Hypothalamus (tissue), 51 donors: ENCODE measurements at places on chromosomes 1 and 21.

GRCh38 chr1:242430956-242431355, 93.5 kb downstream of the PLD5 start:
- no peak for DNase-seq

GRCh38 chr1:115112496-115113375, 23.4 kb upstream of the TSPAN2 start:
- DNase-seq: no peak

GRCh38 chr1:99685516-99686180, 39.7 kb downstream of the PALMD start:
- peak; percentile 7 for DNase-seq

DNA sequence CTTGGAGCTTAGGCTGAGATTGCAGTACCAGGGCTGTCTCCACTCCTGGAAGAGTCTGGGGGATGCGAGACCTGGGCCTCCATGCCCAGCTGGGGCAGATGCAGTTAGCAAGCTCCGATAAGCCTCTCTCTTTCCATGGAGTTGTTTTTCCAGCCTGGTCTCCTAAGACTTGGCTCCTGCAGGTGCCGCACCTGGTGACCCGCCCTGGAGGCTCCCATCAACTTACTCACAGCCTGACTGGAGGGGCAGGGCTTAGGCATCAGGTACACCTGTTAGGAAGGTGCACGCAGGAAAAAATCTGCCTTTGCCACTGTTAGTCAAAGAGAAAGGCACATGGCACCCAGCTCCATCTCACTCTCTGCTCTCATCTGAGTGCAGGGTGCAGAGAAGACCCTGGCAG, 198.1 kb upstream of the TMEM51 start:
- no peak for DNase-seq

GRCh38 chr1:207172885-207173284, 68.9 kb downstream of the C4BPA start:
- no peak for DNase-seq

DNA sequence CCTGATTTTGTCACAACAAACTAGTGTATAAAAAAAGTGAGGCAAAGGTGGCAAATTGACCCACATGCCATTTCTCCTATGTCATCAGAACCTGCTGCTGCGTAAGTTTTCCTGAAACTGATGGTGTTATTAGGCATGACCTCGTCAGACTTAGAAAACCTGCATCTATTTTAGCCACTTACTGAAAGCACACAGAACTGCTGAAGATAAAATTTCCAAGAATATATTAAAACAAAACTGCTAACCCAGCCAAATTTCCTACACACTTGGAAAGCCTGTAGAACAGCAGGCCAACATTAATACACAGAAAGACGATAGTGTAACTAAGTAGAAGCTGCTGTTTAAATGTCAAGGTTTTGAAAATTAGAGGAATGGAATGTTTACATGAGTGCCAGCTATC, 674.5 kb upstream of the CXADR start:
- no peak for DNase-seq

GRCh38 chr1:196774603-196775002, at the start of gene CFHR3:
Gene CFHR3, plus strand, starts transcription at chr1:196774840. Its CDS starts 47 bp downstream, at chr1:196774887.
- DNase-seq: no peak

DNA sequence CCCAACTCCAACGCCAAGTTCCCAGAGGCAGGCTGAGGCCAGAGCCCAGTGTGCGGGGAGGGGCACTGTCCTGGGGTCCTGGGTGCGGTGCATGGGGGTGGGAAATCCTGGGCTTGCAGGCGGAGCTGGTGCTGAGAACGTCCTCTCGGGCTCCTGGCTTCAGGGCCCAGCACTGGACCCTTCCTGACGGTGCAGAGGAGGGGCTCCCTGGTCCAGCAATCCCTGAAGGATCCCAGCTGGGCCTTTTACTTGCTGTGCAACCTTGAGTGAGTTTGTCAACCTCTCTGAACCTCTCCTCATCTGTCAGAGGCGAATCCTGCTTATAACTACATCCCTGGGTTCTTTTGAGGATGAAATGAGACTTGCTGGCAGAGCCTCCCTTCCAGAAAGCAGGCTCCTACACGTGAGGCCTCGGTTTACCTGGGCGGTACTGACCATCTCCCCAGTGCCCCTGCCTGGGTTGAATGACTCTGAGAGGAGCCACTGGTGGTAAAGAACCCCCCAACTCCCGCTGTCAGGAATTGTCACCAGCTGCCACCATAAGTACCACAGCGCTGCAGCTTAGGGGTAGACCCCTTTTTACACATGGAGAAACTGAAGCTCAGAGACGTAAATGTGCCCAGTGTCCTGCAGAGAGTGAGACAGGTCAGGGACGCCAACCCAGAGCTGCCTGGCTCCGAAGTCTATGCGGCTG, 77.3 kb downstream of the DHRS3 start:
- DNase-seq: no peak

GRCh38 chr1:116574581-116575291, 3.9 kb upstream of the CD58 start:
- peak; percentile 4 for DNase-seq

DNA sequence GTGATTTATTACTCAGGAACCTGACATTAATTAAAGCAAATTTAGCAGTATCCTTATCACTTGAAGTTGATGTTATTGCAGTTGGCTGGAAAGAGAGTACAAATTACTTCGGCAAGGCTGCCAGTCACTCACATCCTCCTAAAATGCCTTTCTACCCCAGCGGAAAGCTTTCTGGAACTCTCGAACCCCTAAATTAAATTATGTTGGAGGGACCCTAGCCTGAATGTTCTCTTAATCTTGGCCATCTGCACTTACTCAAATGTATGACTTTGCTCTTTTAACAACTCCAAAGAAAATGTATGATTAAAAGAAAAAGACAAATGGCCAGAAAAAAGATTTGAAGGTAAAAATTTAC, 242.6 kb upstream of the USP25 start:
- no peak for DNase-seq

- DNase-seq: no peak
These were observed 13.9 kb downstream of the PUM1 start for GRCh38 chr1:31051611-31052010.

DNA sequence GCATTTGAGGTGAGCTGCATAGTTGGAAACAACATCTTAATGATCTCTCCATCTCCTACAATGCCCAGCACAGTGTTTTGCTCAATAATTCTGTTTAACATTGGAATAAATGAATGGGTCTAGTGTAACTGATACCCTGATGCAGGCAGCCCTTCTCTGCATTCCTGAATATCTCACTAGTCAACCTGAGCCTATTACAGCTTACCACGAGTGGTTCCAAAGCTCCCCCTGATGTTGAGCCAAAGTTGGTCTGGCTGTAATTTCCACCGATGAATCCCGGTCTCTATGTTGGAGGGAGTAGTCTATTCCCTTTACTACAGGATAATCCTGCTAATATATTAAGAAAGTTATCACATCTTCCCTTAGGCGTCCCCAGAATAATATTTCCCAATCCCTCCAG, 63.8 kb downstream of the ZBTB18 start:
- DNase-seq: no peak

GRCh38 chr1:90273241-90273774, 278.4 kb downstream of the ZNF326 start:
- DNase-seq: no peak

- no peak for DNase-seq
These were observed 47.9 kb upstream of the PLXNA2 start for GRCh38 chr1:208291923-208292711.

- no peak for DNase-seq
These were observed 39.5 kb upstream of the DIPK1A start for GRCh38 chr1:93000751-93001175.

DNA sequence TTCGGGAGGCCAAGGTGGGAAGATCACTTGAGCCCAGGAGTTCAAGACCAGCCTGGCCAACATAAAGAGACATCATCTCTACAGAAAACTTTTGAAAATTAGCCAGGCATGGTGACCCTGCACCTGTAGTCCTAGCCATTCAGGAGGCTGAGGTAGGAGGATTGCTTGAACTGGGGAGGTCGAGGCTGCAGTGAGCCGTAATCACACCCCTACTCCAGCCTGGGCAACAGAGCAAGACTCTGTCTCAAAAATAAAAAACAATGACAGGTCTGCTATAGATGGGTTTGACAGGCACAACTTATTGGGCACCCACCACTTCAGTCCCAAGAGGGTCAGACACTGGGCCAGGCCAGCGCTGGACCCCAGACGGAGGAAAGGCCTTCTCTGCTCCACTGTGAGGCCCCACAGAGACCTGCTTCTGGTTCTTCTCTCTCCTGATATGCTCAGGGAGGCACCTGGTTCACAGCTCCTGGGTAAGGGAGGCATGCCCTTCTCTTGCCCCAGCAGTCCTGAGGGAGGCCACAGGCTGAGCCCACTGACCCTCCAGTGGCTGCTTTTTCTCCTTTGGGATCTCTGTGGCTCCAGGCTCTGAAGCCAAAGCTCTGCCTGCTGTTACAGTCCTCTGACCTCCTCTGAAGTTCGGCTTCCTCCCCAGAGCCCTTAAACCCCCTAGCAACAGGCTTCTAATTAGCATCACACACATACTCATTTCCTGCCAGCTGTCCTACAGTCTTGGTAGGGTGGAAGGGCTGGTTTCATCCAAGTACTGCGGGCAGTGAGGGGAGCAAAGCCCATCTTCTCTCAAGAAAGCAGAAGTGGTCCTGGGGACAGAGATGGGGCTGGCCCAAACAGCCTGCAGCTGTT, 14.4 kb downstream of the S100A16 start:
- no peak for DNase-seq
